Forelimb muscle (tissue), 1 donor: ENCODE measurements at places on chromosomes 16 and 17. TPM values are rescaled to one million over a fixed set of nuclear protein-coding genes. Genes with fewer than 3 reads are reported as not detected.

DNA sequence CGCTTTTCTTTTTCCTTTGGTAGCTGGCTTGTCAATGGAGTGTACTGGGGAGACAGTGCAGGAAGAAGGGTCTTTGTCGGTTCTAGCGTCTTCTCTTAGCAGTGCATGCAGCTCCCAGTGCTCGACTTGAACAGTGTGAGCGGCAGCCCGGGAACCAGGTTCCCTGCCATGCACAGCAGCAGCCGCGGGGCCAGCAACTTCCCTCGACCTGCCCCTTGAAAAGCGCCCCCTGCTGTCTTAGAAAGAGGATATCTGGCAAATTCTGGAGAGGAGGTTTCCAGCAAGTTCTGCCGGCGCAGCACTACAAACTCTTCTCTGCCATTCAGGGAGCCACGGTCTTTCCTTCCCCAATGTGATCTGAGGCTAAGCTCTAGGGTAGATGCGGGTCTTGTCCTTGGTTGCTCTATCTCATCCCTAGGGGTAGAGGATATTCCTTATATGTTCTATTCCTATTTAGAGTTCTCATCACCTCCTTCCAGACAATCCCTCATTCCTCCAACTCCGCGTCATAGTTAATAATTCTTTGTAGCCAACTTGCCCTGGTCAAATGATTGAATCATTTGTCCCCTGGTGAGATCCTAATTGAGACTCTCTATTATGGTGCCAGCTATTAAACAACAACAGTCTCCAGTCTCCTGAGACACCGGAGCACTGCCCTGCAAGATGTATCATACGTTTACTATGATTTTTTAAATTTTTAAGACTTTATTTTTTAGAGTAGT lies 451.3 kb downstream of the PMP22 start:
- no peak for DNase-seq

GRCh38 chr16:3234543-3234856 lies 458 bp downstream of the ZNF200 start:
- no peak for DNase-seq

DNA sequence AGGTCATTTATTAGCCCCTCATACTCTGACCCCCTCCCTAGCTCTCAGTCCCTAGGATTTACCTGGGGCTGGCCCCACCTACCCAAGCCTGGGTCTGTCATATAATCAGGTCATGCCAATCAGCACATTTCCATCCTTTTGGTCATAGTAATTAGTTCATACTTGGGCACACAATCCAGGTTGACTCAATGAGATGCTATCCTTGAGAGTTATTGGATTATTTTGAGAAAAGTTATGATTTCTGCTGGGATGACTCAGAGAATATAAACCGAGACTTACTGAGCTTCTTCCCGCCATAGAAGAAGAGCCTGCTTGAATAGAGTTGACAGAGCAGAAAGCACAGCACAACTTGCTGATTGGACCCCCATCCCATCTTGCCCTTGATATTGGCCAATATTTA lies 331.5 kb downstream of the CBLN1 start:
- no peak for DNase-seq

DNA sequence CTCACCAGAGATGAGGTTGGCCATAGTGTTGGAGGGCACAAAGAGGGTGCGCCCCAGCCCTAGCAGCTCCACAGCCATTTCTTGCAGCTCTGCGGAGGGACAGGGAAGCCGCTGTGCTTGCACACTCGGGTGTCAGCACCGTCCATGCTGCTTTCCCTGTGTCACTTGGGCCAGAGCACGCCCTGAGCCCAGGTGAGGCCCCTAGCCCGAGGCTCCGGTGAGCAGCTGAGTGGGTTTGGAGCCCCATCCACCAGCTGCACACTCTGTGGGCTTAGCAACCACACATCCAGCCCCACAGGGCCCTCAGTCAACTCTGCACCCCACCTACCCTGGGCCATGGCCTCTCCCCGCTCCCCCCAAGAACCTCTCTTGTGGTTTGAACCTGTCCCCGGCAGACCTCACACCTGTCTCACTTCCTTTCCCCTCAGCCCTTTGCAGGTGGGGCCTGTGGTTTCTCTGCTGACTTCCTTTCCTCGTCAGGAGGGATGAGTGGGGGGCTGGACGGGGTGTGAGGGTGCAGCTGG lies 20.7 kb downstream of the TMEM235 start:
- DNase-seq = no peak

- no peak for DNase-seq
Observed at GRCh38 chr16:5364186-5364585, 266.6 kb upstream of the EEF2KMT start.

Gene PNMT
- 4.8 TPM for polyA plus RNA-seq

Gene CARD14
- 0.92 TPM for polyA plus RNA-seq

Gene CIBAR2
- polyA plus RNA-seq = not detected

Gene PYDC1
- 2.1 TPM for polyA plus RNA-seq
